ENCODE measurements at places on chromosomes 11 and 22.

DNA sequence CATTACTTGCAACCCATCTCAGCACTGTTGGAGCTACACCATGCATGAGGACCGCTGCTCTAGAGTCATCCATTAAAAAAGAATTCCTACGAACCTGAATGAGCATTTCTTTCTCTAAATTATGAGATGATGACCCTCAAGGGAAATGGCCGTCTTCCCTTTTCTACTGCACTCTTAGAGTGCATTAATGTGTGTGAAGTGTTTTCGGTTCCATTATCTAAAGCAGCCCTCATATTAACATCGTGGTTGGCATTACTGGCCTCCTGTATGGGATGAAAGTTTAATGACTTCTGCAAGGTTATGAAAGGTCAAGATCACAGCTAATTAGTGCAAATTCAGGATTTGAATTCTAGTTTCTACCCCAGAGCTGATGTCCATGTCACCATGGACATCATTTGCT, 16.7 kb downstream of the CD44 start:
- no peak for DNase-seq

DNA sequence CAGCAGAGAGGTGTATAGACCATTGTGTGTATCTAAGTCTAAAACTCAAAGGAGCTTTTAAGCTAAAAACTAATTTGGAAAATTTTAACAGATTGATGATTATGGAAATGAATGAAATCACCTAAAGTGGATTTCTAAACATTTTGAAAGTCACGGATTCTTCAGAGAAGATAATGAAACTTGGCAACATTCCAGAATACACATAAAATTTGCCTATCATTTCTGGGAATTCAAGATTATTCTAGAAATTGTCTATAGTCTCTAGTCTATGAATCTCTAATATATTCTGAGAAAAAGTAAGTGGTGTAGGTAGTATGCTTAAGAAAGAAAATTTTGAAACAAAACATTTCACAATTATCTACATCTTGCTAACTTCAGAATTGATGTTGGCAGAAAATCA, 1117.9 kb upstream of the CNTN5 start:
- DNase-seq: no peak

GRCh38 chr22:21032037-21032867, at the start of gene SLC7A4:
Gene SLC7A4 (minus strand): TSS chr22:21032561. CDS start chr22:21031812, 749 bp downstream.
- no peak for DNase-seq

GRCh38 chr11:32428665-32429303, 6.6 kb downstream of the WT1 start:
- DNase-seq: no peak

GRCh38 chr11:117580866-117581265, 216.2 kb downstream of the DSCAML1 start:
- DNase-seq: no peak

DNA sequence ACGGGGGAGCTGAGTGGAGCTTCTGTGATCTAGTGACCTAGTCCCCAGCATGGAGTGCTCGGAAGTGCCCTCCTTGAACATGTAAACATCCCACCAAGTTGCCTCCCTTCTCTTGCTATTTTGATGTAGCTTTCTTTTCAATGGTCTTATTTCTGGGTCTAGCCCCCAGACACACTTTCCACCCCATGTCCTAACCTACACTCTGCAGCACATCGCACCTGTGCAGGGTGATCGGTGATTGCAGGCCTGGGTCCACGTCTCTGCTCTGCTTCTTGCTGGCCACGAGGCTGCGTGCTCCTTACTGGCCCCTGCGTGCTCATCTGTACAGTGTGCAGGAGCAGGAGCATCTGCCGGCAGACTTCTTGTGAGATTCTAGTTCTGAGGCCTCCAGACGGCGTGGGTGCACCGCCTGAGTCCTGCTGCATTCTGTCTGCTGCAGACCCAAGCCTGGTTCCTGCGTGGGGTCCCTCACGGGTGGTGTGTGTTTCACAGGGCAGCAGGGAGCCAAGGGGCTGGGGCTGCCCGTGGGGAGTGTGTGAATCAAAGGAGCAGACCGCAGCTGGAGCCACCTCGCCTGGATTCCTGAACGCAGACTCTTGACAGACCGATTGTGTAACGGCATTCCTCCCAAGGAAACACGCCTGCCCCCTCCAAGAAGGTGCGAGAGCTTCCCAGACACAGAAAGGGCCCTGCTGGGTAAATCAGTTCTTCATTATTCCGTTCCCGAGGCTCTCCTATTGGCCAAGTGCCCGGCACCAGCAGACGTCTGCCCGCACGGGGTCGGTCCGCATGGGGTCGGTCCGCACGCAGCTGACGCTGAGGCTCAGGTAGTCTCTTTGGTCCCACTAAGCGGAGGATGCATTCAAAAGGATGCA, 44.4 kb upstream of the MYEOV start:
- no peak for DNase-seq

DNA sequence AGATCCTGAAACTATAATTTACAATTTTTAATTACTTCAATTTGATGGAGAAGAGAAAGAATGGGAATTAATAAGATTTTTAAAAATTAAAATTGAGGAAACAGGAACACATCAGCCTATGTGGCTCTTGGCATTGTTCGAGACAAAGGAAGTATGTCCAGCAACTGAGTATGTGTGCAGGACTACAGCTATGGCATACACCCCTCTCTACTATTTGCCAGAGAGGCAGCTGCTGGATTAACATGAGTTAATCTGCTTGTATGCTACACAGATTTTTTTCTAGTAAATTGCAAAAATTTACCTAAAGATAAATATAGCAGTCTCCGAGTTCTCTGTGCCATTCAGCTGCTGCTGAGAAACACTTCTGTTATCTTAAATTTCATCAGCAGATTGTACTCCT, 70.6 kb downstream of the PHF21A start:
- no peak for DNase-seq

All from GM13977 (cell line).